ENCODE measurements at places on chromosomes 3 and 15.

GRCh38 chr3:119812491-119813058 lies 30.7 kb downstream of the NR1I2 start:
- DNase-seq: no peak

DNA sequence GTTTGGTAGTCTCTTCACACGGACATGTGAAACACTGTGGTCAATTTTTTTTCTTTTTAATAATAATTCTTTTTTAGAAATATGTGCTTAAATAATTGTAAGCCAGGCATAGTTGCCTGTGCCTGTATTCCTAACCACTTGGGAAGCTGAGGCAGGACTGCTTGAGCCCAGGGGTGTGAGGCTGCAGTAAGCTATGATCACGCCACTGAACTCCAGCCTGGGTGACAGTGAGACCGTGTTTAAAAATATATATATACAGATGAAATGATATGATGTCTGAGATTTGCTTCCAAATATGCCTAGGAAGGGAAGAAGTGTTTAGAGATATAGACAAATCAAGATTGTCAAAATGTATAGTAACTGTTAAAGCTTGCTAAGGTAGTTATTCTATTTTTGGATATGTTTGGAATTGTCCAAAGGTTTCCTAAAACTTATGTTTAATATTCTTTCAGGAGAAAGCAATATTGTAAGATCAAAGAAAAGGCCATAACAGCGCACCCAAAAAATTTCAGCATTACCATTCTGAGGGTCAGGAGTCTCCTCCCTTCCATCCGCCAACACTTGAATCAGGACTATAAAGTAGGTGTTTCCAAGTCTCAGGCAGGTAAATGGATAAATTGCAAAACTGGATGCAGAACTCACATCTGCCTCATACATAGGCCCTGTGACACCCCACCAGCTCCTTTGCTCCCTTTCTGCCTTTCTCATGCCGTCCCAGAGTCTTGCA lies 532 bp upstream of the SELENOT start:
- no peak for DNase-seq

DNA sequence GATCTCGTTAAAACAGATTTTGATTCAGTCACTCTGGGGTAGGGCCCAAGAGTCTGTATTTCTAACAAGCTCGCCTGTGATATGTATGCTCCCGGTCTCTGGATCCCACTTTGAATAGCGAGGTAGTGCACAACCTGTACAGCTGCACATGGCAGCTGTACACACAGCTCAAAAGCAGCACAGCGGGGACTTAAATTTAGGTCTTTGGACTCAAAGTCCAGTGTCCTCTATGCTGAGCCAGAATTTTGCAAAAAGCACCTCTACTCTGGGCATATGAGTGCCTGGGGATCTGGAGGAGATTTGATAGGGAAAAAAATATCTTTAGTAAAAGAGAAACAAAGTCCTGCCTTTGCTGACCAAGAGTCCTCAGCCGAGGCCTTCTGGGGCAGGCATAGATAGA lies 83.1 kb downstream of the HMG20A start:
- DNase-seq: no peak

DNA sequence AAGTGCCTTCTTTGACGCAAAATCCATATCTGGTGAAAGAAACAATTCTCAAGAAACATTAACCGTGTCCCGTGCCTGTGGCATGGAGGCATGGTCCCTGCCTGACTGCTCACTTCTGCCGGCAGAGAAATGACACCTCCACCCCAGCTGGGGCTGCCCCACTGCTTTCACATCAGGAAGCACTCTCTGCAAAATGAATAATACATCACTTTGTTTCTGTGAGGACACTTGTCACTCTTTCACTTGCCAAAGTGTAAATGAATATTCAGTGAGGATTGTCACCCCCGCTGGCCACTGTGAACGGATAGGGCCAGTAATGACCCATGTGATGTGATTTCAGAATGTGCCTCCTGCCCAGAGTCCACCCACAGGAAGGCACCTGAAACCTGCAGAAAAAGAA lies 31.1 kb upstream of the SLC24A5 start:
- no peak for DNase-seq

DNA sequence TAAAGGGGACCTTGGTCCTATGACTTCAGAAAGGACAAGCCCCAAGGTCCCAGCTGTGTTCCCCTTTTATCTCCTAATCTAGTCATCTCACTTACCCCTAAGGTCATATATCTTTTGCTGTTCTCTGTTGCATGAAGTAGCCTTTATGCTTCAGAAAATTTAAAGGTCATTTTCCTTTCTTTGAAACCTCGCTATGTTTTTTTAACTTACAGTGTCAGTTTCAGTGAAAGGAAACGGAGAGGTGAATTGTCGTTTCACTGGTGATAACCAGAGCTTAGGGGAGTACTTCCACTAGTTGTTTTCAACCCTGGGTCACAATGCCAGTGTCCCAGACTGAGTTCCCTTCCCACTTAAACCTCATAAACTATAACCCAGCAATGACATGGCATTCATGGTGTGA lies 357.4 kb downstream of the GAP43 start:
- no peak for DNase-seq

GRCh38 chr15:62306851-62307504 lies 141.9 kb upstream of the C2CD4B start:
- DNase-seq: peak; percentile 40

GRCh38 chr15:59313641-59314332 lies 58.9 kb downstream of the MYO1E start:
- DNase-seq: no peak

GRCh38 chr3:6088433-6088832 lies 772.5 kb upstream of the GRM7 start:
- no peak for DNase-seq

- DNase-seq: no peak
Observed at GRCh38 chr15:90860450-90860849, 7.9 kb upstream of the FURIN start.

DNA sequence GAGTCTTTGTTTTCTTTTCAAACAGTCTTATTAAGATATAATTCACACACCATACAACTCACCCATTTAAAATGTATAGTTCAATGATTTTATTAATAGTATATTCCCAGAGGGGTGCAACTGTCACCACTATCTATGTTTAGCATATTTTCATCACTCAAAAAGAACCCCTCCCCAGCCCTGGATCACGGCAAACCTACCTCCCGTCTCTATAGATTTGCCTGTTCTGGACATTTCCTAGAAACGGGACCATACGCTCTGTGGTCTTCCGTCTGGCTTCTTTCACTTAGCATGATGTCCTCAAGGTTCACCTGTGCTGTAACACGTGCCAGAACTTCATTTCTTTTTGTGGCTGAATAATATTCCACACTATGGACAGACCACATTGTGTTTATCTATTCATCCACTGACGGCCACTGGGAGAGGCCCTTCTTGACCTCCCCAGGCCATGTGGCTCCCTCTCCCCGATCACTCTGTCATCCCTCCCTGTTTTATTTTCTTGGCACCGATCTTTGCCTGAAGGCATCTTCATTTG lies 56.4 kb downstream of the IQSEC1 start:
- DNase-seq: no peak

GRCh38 chr3:81516042-81516441 lies 245.4 kb downstream of the GBE1 start:
- DNase-seq: no peak

GRCh38 chr15:68078365-68078764 lies 24.2 kb downstream of the PIAS1 start:
- no peak for DNase-seq

- no peak for DNase-seq
Observed at GRCh38 chr15:52290329-52290728, 5.3 kb downstream of the MYO5C start.

DNA sequence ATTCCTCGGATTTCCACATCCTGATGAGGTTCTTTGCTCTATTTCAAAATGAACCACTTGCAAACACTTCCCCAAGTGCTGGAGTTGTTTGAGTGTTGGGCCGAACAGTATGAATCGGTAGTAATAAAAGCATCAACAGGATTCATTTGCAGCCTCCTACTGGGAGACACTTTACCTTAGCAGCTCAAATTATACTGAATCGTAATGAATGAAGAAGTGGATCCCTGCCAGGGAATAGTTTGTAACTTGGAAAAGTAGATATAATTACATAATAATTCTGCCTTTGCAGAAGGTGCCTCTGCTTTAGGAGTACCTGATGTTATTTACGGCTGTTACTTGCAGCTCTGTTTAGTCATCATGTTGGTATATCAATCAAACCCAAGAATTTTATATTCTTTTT lies 669.1 kb downstream of the CADM2 start:
- no peak for DNase-seq

- no peak for DNase-seq
Observed at GRCh38 chr3:47849186-47849698, 46.3 kb downstream of the DHX30 start.

DNA sequence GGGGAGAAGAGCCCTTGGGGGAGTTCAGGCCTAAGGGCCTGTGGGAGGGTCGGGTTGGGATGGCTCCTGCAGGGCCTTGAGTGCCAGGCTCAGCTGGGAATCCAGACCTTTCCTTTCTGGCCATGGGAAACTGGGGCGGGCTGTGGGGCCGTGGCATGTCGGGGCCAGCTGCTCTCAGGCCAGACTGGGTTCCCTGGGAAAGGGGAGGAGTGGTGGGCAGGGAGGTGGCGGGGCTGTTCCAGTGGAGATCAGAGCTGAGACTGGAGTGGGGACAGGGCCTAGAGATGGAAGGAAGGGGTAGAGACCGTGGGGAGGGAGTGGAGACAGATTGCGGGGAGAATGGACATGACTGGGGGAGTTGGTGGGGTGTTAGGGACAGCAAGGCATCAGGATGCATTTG lies 20.3 kb downstream of the FBLN2 start:
- DNase-seq: no peak

- no peak for DNase-seq
Observed at GRCh38 chr3:71269906-71270305, 313.6 kb downstream of the FOXP1 start.

GRCh38 chr3:123188058-123188457 lies 13.7 kb upstream of the SEC22A start:
- DNase-seq: no peak

GRCh38 chr3:8317661-8318649 lies 183.7 kb upstream of the LMCD1 start:
- DNase-seq: no peak

DNA sequence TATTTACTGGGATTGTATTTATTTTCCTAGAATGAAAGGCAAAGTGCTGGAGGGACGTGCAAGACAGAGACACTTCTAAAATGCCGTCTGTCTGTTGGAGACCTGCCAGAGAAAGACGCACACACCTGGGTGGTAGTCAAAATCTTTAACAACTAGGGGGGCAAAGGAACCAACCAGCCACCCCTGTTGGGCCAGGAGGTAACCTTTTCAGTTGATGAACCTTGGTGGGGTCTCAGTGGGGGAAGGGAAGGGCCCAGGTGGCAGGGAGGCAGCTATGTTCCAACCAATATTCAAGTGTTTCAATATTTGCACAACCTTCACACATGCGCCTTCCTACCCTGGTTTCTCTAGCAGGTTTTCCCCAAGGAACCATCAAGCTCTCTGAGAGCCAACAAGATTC lies 99.0 kb downstream of the MEGF11 start:
- DNase-seq: peak; percentile 24

DNA sequence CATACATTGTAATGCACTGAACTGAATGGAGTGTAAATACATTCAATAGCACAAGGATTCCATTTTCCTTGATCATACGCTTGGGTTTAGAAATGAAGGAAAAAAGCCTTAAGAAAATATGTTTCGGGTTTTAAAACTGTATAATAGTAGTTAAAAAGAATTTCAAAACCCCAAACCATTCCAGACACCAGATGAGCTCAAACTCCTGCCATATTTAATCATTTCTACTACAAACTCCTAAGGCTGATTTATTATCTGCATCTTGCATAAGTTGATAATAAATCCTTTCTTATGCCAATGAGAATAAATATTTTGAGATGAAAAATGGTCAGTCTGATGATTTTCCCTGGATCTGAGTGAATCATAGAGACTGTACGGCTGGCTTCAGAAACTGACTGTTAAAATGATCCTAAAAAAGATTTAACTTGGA lies 51.0 kb downstream of the NR1D2 start:
- no peak for DNase-seq

GRCh38 chr3:45724911-45725310 lies 35.7 kb downstream of the SACM1L start:
- DNase-seq: no peak
